ENCODE measurements at places on chromosomes 1 and 21.
A peak's percentile ranks its signal among the peaks of the same experiment; 100 is the strongest.

- no peak for DNase-seq
Observed at GRCh38 chr1:107926436-107927080, 38.4 kb downstream of the VAV3 start.

GRCh38 chr1:45325851-45326506, 716 bp upstream of the HPDL start:
- DNase-seq, result peak; percentile 25

DNA sequence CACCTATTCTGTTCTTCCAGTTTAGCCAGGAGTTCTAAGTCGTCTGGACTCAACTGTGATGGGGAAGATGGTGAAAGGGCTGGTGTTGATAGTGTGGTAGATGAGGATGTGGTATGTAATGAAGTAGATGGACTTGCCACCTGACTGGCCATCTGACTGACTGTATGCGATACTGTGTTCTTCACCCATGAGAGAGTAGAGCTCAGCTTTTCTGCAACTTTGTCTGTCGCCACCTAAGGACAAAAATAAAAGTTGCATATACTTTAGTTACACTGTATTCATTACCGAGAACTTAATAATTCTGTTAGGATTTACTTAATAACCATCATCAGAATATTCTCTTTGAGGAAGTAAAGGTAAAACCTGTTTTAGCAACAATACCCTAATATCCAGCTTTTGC, 48.5 kb downstream of the EVI5 start:
- no peak for DNase-seq

- DNase-seq, result peak; percentile 10
Observed at GRCh38 chr1:67052741-67053534, 1.0 kb downstream of the SLC35D1 start.

GRCh38 chr21:41651406-41651805, 115.4 kb downstream of the RIPK4 start:
- DNase-seq, result no peak

GRCh38 chr1:220182111-220182510, 88.2 kb downstream of the IARS2 start:
- DNase-seq, result no peak

DNA sequence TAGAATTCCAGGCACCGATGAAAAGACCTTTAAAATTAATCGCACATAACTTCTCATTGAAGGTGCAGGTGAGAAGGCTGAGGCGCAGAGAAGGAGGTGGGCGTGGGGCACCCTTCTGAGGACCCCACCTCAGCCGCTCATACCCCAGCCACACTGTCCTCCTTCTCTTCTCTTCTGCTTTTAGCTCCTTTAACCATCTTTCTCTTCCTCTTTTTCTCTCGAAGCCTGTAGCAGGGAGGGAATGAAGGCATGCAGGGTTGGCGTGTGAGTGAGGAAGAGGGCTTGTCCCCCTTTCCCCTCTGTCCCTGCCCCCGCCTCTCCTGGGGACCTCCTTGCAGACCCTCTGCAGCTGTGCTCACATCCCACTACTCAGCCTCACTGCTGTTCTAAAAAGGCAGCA, 57.8 kb upstream of the CACNA1E start:
- no peak for DNase-seq

GRCh38 chr1:177847843-177848242, 122.0 kb downstream of the SEC16B start:
- DNase-seq, result no peak

Data from SK-N-DZ (cell line).